ENCODE measurements at places on chromosomes 1 and 21. TPM values are rescaled to one million over a fixed set of nuclear protein-coding genes. Genes with fewer than 3 reads are reported as not detected.
A peak's percentile ranks its signal among the peaks of the same experiment; 100 is the strongest.

DNA sequence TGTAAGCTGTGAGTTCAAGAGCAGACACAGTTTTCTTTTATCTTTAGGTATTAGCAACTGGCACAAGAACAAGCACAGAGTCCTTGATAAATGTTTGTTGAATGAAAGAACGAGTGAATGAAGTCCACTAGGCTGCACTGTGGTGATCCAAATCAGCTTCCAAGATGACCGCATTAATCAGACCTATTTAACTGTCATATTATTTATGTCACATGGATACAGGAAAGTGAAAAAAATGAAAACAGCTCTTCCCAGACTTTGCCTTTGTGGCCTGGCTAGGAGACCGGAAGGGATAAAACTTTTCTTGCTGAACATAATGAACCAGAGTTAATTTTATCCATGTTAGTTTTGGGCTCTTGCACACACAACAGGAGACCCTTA is 261.3 kb downstream of the TNR start:
- no peak for DNase-seq

LRRC71 gene
- total RNA-seq, result 0.53 TPM

DNA sequence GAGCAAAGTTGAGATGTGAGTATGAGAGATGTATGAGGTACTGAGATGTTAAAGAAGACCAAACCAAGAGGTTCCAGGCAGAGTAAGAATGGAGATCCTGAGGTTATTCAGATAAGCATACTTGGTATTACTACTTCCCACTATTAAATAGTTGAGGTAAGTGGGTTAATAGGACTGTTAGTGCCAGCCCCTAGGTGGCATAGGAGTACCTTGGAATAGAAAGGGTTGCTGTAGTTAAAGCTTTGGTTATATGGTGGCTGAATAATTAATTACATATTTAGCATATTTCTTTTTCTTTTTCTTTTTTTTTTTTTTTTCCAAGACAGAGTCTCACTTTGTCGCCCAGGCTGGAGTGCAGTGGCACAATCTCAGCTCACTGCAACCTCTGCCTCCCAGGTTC is 397.9 kb upstream of the TMPRSS15 start:
- peak; percentile 1 for DNase-seq

- no peak for DNase-seq
These were observed 4.8 kb downstream of the FAM131C start for GRCh38 chr1:16068356-16069270.

FABP3 gene
- 169 TPM for total RNA-seq

SLAMF7 gene
- total RNA-seq, result 0.13 TPM

DNA sequence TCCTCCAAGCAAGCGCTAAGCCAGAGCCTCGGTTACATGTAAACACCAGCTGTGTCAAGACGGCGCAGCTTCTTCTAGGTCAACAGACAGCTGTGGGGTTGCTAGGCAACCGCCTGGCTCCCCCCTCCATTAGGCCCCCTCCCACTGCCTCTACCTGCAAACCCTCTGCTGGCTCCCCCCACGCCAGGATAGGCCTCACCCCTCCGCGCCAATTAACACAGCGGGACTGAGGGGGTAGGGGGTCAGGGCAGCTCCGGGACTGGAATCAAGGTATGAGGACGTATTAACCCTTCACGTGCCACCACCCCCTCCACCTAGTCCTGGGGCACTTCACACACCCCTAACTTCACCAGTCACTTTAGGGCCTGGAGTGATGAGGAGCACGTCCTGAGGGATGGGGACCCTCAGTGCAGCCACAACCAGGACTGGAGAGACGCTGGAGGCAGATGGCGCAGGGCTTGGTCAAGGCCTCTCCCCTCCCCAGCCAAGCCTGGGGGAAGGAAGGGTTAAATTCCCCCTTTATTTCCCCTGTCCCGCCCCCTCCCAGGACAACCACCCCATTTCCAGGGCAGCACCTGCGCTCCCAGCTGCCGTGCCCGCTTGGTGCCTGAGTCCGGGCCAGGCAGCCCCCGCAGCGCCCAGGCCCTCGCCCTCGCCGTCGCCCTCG is 37.4 kb upstream of the WASF2 start:
- DNase-seq, result peak; percentile 98

GRCh38 chr1:81800695-81801650 is at the start of gene ADGRL2:
Gene ADGRL2 (plus strand): TSS chr1:81800934. CDS start chr1:81836985, 36,051 bp downstream.
- DNase-seq, result peak; percentile 98

GRCh38 chr21:42574234-42575027 is 60.8 kb downstream of the SLC37A1 start:
- DNase-seq, result peak; percentile 47

DNA sequence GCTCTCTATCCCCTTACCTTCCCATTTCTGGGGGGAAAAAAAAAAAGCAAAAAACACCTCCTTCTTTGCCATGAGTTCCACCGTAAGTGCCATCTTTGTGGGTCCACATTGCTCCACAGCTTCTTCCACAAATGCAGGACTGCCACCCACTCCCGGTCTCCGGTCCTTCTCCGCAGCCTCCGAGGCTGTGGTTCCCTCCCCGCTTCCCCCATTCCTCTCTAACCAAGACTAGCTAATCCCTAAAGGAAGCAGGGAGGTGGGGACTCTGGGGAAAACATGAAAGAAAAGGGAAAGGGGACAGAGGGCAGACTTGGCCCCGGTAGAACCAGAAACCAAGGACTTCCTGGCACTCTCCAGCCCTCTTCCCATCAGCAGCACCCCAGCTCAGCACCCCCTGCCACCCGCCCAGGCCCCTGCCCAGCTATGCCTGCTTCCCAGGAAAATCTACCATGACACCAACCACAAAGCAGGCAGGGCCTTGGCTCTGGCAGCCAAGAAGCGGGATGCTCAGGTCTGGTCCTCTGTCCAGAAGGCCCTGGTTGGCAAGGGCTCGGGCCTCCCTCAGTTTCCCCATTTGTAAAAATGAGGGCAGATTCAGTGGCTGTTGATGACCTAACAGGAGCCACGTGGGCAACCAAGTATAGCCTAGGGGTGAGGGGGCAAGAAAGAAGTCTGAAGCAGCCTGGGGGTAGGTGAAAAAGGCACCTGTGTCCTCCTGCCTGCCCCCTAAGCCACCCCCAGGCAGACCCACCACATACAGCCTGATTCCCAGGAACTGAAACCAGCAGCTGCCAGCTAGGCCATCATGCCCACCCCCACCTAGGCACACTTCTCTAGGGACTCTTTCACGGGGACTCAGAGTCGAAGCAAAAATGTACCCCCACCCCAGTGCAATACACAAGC is 2.5 kb downstream of the EPHA2 start:
- no peak for DNase-seq

- no peak for DNase-seq
These were observed 41.7 kb downstream of the TNFRSF9 start for GRCh38 chr1:7898962-7899361.

DNA sequence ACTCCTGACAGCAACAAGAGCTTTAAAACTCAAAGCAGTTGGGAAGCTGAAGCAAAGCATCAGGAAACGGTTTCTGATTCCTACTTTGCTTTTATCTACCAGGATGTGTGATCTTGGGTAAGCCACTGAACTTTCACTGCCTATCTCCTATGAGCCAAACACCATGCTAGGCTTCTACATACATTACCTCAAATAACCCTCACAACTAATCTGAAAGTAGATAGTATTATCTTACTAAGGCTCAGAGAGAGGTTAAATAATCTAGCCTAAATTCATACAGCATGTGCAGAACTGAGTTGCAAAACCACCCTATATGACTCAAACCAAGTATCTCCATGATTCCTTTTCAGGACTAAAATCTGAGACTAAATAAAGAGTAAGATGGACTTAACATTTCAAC is 83.8 kb downstream of the EVI5 start:
- no peak for DNase-seq

AVPR1B gene
- 0.44 TPM for total RNA-seq

DNA sequence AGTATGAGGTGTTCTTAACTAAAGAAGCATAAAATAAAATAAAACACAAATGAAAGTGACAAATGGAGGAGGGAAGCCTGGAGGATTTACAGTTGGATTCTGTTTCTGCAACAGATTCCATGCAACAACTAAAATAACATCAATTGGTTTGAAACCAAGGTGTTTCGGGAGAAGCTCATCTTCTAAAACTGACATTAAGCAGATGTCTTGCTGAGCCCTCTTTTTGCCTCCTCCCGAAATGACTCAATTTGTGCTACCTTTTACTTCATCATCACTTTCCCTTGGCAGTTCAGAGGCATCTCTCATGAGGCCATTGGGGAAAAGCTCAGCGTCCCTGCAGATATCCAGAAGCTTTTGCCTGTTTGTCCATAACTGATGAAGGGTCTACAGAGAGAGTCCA is 121.6 kb upstream of the ADAR start:
- no peak for DNase-seq

DNA sequence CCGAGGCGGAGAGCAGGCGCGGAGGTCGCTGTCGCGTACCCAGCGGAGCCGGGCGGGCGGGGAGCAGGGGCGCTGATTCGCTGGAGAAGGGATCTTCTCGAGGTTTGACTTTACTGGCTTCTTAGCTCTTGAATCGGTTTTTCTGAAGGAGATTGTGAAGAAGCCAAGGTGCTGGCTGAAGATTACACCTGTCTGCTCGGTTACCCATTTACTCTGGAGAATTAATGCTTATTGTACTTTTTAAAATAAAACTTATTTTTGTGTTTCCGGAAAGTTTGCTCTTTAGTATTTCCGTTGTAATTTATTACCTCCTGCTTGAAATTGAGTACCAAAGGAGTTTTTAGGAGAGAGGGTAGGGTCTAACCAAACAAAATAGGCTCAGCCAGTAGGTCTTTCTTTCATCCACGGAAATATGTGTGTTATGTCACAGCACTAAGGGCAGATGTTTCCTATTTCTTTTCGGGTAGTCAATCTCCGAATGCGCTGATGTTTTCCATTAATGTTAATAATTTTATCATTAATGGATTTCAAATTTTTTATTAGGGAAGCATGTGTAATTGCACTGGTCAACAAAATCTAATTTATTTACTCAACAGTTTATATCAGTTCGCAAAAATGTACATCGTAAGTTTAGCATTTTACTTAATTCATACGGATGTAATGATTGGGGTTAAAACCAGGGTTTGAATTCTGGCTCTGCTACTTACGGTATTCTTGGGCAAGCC is 510 bp upstream of the GNG5 start:
- DNase-seq, result peak; percentile 24

- peak; percentile 94 for DNase-seq
These were observed 71.8 kb downstream of the DISP3 start for GRCh38 chr1:11550664-11551283.

Measured in muscle of leg (tissue), 16 donors.